ENCODE measurements at places on chromosomes 5 and 9.

DNA sequence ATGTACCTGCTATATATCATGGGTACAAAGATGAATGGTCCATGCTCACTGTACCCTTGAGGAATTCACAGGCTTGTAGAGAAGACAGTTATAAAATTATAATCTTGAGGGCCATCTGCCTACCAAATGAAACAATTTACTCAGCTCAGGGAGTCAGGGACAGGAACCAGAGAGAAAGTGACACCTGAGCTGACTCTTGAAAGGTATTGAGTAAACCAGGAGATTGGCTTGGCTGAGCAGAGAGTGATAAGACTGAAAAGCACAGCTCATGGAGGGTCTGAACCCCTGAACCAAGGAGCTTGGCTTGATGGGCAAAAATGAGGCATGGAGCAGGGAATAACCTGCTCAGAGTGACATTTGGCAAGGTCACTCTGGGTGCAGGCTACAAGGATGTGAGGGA, 147.3 kb downstream of the FAM114A2 start:
- DNase-seq: no peak

DNA sequence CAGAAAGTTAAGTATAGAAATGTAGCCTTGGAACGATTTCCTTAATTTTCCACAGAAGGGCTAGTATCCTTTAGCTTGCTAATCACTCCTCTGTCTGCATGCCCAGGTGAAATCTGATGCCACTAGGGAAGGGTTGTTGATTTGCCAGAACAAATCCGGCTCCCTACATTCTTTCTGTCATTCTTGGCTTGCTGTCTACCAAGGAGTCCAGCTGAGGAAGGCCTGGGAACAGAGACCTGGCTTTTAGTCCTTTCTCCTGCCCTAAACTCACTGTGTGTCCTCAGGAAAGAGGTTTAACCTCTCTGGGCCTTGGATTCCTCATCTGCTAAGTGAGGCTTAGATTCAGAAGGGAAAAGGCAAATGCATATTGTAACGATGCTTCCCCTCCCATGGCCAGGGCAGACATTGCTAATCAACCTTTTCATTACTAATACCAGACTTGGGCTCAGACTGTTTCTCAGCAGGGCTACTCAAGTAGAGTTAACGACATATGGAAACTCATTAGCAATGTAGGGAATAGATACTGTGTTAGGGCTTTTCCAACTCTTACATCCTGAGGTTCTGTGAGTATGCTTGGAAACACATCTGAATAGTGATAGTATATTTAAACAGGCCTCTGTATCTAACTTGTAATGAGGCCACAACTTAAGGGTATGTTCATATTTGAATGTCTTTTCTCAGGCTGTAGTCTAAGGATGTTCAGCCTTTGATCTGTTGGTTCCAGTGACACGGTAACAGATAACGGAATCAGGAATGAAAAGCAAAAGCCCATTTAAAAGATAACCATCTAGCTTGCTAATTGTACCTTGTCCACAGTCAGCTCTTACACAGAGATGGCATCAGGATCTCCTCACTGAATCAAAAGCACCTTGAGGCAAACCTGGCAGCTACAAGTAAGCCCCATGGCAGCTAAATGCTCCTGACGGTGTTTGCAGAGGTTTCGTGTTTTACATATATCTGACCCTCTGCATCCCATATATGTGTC, 4.1 kb downstream of the GALNT10 start:
- DNase-seq: no peak

- no peak for DNase-seq
Observed at GRCh38 chr9:138121438-138122050, 244.0 kb downstream of the CACNA1B start.

DNA sequence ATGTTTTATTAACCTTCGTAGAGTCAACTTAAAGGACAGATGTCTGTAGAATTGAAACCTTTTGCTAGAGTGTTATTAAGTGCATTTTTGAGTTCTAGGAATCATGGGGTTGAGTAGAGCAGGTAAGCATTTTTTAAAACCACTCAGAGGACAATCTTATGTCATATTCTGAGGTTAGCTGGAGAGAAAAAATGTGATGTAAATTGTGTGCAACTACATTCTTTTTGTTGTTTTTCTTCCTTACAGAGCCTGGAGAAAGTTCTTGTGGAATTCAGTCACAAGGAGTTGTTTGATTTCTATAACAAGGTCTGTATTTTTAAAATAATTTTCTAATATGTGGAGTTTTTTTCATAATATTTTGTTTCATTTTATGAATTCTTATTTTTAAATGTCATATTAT, 206.4 kb downstream of the COMMD10 start:
- no peak for DNase-seq

GRCh38 chr9:99605016-99605743, 216.5 kb upstream of the NR4A3 start:
- DNase-seq: no peak

GRCh38 chr9:127323393-127323792, 58.8 kb downstream of the GARNL3 start:
- no peak for DNase-seq

- no peak for DNase-seq
Observed at GRCh38 chr5:43802119-43802518, 199.1 kb downstream of the NNT start.

DNA sequence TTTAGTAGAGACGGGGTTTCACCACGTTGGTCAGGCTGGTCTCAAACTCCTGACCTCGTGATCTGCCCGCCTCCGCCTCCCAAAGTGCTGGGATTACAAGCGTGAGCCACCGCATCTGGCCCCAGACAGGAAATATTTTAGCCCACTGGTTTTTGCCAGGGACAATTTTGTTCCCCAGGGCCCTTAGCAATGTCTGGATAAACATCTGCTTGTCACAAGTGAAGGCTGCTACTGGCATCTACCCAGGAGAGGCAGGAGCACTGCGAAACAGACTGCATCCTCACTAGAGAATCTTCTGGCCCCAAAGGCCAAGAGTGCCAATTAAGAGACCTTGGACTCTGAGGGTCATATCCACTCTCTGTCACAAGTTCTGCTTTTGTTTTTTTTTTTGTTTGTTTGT, 2.4 kb upstream of the TPRN start:
- no peak for DNase-seq

DNA sequence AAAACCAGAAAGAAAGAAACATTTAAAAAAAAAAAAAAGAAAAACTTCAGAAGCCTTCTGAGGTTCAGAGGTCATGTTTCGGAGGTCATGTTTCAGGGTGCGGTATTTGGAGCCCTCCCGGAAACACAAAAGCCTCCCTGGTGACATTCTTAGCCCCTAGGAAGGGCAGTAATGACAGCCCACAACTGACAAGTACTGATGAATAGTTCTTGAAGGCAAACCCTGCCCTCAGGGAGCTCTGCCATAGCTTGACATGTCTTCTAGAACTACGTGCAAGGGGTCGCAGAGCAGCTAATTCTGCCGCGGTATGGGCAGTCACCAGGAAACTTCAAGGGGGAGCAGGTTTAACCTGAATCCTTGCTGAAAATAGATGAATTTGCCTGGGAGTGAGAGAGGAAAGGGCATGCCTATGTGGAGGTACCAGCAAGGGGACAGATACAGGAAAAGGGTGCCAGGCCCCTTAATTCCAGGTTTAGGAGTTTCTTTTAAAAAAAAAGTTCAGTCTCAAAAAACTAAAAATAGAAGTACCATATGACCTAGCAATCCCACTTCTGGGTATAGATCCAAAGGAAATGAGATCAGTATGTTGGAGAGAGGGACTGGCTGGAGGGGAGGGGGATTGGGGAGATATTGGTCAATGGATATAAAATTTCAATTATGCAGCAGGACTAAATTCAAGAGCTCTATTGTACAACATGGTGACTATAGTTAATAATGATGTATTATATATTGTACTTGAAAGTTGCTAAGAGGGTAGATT, 98.4 kb downstream of the C9orf152 start:
- DNase-seq: no peak

GRCh38 chr5:180806351-180807011, 3.9 kb upstream of the MGAT1 start:
- no peak for DNase-seq

Data from KBM-7 (cell line).